ENCODE measurements at places on chromosomes 1 and 21. TPM values are rescaled to one million over a fixed set of nuclear protein-coding genes. Genes with fewer than 3 reads are reported as not detected.

The UROD gene
- 223 TPM for total RNA-seq

The CFAP74 gene
- total RNA-seq, result not detected

The ATXN7L2 gene
- total RNA-seq, result 1.9 TPM

The TRIM33 gene
- 17.5 TPM for total RNA-seq

The FUBP1 gene
- total RNA-seq, result 158 TPM

The SH2D1B gene
- not detected for total RNA-seq

Measured in epithelial cell of umbilical artery (primary cell).